ENCODE measurements at places on chromosomes 12 and 14.

DNA sequence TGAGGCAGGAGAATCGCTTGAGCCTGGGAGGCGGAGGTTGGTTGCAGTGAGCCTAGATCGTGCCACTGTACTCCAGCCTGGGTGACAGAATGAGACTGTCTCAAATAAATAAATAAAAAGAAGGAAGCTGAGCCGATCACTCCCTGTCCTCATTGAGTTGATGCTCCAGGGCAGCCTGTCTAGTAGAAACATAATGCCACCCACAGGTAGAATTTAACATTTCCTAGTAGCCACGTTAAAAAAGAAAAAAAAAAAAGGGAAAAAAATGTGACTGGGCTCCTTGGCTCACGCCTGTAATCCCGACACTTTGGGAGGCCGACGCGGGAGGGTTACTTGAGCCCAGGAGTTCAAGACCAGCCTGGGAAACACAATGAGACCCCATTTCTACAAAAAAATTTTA lies 135.7 kb downstream of the SCARB1 start:
- DNase-seq = no peak

GRCh38 chr14:88950069-88950468 lies 125.6 kb downstream of the TTC8 start:
- DNase-seq = no peak

- no peak for DNase-seq
Measured at GRCh38 chr14:99177046-99177655, 94.8 kb downstream of the BCL11B start.

DNA sequence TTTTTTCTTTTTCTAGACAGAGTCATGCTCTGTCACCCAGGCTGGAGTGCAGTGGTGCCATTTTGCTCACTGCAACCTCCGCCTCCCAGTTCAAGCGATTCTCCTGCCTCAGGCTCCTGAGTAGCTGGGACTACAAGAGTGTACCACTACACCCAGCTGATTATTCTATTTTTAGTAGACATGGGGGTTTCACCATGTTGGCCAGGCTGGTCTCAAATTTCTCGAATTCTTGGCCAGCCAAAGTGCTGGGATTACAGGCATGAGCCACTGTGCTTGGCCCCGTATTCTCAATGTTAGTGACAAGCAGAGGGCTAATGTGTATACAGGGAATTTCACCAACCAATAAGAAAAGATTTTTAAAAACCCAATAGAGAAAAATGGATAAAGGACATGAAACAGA lies 8.4 kb downstream of the PLBD2 start:
- DNase-seq = no peak

GRCh38 chr14:58656671-58657411 lies 19.1 kb downstream of the DACT1 start:
- no peak for DNase-seq

DNA sequence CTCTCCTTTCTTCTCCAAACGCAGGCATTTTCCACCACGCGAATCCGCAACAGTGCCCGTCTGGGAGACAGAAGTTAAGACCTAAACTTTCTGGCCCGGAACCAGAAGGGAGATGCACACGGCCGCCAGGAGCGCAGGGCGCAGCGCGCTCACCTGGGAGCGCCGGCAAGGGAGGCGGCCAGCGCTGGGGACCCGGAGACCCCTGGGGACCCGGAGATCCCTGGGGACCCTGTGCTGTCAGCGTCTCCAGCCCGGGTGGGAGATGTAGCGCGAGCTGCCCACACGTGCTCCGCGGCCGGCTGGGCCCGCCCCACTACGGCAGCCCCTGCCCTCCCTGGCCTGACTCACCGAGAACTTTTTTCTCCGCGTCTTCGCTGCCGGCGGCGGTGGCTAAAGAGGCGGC lies 620 bp downstream of the YBX3 start:
- DNase-seq = no peak

- no peak for DNase-seq
Measured at GRCh38 chr12:97681612-97682504, 219.3 kb downstream of the RMST start.

DNA sequence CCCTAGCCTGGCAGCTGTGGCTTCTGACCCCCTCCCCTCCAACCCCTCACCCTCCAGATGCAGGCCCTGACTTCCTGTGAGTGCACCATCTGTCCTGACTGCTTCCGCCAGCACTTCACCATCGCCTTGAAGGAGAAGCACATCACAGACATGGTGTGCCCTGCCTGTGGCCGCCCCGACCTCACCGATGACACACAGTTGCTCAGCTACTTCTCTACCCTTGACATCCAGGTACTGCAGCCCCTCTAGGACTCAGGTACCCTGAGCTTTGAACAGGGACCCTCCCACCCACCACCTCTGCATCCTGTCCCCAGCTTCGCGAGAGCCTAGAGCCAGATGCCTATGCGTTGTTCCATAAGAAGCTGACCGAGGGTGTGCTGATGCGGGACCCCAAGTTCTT lies 6.0 kb upstream of the IRF9 start:
- no peak for DNase-seq

DNA sequence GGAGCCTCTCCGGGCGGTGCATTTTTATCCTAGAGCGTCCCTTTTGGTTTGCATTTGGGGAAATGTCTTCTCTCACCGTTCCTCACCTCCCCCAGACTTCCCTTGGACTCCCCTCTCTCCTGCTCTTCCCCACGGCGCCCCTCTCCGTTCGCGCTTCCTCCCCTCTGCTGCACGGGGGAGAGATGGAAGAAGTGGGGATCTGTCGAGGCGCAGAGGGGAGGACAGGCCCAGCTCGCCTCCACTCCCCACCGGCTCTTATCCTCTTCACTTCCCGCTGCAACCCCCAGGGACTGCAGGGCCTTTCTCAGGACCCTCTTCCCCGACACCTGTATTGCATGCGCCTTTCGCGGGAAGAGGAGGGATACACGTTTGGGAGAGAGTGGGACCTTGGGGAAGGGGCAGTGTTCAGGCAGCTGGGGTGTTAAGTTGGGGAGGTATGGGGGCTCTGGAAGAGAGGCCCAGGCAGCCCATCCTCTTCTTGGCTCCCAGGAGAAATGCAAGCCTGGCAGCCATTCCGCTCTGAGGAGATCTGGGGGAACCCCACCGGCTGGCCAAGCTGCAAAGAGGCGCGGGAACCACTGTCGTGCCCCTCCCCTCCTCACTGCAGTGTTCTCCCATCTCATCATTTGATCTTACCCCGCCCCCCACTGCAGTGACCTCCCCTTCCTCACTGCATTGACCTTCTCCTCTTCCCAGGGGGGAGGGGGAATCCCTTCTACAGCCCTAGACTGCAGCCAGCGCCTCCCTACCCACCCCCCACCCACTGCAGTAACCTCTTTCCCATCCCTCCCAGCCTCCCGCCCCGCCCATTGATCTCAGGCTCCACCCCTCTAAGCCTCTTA lies 788 bp downstream of the ENO2 start:
- no peak for DNase-seq

DNA sequence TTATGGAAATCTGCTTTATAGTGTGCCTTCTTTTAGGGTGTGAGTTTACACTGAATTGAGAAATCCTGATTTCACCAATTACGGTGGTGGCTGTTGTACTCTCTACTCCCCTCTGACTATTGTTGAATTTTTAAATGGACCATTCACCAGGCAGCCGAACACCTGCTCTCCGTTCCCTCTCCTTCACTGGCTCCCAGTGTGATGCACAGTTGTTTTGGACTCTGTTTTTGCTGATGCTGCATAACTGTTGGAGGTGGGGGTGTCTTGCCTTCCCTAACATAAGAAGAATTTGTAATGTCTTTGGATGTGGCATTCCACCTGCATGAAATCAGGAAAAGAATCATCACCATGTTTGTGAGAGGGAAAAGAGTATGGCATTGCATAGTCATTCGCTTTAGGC lies 341.2 kb downstream of the SNAPC1 start:
- DNase-seq = no peak

DNA sequence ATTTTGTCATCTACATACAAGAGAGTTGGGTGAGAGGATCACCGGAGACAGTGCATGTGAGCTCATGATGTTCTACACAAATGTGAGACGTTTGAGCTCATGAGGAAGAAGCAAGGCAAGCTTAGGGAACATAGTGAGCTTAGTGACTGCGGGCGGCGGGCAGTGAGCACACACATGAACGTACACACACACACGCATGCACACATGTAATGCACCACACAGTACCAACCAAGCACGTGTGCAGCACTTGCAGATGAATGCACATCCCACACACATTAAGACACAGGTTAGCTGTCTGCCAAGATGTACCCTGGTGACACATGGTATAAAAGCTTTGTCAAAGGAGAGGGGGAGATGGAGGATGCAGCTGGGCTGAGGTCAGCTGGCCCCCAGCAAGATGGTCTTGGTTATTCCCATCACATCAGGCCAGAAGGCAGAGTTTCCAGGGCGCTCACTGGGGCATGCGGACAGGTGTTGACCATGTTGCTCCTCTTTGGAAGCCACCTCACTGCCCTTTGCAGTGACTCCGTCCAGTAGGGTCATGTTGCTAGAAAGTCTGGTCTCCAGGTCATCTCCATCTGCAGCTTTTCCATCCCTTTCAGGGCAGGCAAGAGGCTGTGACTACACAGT lies 8.7 kb upstream of the CACNA2D4 start:
- DNase-seq = no peak

DNA sequence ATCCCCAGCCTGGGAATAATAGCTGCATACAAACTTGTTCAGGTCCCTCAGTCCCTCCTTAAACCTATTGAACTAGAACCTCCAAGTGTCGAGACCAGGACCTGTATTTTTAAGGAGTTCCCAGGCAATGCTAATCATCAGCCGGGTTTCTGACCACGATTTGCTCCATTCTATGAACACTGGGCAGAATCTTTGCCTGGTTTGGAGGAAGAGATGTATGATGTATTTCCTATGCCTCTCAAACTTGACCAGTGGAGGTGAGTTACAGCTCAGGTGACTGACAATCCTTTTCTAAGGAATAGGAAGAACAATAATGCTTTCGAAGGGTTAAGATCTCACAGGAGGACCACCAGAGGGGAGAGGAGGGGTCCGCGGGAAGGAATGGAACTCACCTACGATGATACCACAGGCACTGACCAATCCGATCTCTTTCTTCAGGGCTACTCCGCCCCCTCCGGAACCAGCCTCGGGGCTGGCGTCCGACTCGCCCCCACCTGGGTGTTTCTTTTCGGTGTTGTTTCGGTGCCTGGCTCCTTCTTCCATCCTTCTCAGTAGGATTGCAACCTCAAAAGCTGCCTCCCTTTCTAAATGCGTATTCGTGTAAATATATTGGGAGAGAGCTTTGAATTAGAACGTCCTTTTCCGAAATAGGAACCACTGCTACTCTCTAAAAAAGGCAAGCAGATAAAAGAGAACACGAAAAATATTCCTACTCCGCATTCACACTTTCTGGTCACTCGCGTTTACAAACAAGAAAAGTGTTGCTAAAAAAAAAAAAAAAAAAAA lies 895 bp downstream of the SLC7A8 start:
- DNase-seq = no peak

DNA sequence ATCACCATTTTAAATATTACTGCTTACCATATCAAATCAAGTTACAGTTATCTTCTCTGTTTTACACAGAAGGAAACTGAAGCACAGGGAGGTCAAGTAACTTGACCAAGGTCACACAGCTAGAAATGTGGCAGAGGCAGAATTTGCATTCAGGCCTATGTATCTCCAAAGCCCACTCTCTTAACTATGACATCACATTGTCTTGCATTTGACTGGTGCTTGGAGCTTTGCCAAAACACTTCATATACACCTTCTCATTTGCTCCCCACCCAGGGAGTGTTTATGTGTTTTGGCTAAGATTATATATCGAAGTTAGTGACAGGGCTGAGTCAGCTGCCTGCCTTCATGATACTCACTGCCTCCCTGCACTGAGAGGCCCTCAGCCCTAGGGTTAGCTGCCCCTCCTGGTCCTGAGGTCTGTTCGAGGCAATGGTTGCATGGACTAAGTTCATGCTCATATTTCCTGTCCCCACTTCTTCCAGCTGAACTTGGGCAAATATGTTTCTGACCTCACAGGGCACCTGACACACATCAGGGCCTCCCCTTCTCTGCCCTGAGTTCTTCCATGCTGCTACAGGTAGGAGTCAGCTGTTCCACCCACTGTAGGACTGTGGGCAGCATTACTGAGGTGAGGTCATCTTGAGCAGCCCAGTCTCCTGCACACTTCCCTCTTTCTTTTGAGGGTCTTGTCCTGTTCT lies 1.8 kb downstream of the GALNT6 start:
- no peak for DNase-seq

DNA sequence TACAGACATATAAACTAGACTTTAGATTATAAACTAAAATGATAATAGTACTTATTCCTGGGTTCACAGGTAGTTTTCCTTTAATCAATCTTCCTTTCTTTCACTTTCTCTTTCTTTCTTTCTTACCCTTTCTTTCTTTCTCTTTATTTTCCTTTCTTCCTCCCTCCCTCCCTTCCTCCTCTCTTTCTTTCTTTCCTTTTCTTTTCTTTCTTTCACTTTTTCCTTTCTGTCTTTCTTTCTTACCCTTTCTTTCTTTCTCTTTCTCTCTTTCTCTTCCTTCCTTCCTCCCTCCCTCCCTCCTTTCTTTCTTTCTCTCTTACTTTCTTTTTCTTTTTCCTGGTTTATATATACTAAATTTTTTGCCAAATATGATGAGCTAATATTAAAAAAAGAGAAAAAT lies 61.5 kb downstream of the CMKLR1 start:
- DNase-seq = no peak

GRCh38 chr14:70821584-70822529 lies 12.5 kb upstream of the MAP3K9 start:
- DNase-seq = no peak

GRCh38 chr14:74608959-74609611 lies 3.0 kb downstream of the LTBP2 start:
- DNase-seq = peak; percentile 85

GRCh38 chr12:3752096-3752709 lies 706 bp downstream of the CRACR2A start:
- DNase-seq = no peak

GRCh38 chr12:92847368-92847767 lies 81.7 kb downstream of the EEA1 start:
- no peak for DNase-seq

DNA sequence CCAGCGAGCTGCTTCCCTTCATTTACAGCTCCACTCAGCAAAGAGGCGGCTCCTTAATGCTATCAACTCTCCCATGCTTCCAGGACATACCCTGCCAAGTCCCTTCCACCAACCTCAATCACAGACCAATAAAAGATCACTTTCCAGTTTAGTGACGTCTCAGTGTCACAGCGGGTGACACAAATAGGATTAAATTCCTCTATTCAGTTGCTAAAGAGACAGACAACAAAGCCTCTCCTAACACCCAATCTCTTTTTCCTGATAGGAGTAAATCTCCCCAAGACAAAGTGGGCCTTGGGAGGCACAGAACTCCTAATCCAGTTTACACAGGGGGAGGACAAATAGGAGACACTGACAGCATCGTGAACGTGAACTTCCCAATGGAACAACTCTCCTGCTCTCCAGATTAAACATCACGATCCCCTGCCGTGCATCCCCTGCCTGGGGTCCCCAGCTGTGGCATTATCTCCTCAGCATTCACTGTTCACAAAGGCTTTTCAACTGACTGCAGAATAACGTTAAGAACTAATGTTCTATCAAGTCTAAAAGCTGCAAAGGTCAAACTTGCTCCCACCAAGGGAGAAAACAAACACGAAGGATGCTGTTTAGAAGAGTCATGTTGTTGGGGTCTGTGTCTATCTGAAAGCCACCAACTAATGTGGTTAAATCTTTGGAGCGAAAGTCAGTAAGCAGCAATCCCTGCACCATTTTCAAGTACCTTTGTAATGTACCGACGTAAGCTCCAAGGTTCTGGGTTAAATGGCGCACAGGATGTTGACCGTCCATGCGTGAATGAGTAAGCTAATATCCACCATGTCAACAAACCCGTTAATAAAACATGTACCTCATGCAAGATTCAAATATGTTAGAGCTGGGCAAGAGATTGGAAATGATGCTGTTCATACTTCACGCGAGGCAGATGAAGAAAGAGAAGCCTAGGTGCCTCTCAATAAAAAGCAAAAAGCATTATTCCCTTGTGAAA lies 31.5 kb downstream of the TMEM132D start:
- DNase-seq = no peak

GRCh38 chr12:117790198-117790597 lies 178.6 kb downstream of the KSR2 start:
- DNase-seq = no peak
